Posterior vena cava (tissue), 2 donors: ENCODE measurements at places on chromosomes 11 and 22. TPM values are rescaled to one million over a fixed set of nuclear protein-coding genes. Genes with fewer than 3 reads are reported as not detected.
A peak's percentile ranks its signal among the peaks of the same experiment; 100 is the strongest.

- DNase-seq, result peak; percentile 96
Observed at GRCh38 chr22:45577746-45578523, 75.3 kb downstream of the FBLN1 start.

- DNase-seq, result no peak
Observed at GRCh38 chr11:86861810-86862209, 61.5 kb downstream of the PRSS23 start.

FAM111B gene
- total RNA-seq, result 1.0 TPM

DNA sequence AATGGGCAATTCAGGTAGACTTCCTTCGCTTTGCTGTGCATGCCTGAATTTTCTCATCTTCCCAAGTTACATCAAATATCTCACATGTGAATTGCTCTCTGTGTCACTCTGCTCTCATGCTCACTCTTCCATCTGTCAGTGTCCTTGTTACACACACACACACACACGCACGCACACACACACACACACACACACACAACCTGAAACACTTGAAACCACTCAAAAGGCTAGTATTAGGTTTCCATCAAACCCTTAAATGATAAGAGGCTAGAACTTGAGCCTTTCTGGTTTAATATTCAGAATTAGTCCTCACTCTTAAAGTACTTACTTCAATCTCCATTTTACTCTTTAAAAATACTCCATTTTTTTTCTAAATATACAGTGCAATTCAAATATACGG lies 282.4 kb downstream of the C11orf87 start:
- DNase-seq, result no peak

GRCh38 chr11:126716456-126717083 lies 284.0 kb downstream of the KIRREL3 start:
- DNase-seq, result peak; percentile 50

DNA sequence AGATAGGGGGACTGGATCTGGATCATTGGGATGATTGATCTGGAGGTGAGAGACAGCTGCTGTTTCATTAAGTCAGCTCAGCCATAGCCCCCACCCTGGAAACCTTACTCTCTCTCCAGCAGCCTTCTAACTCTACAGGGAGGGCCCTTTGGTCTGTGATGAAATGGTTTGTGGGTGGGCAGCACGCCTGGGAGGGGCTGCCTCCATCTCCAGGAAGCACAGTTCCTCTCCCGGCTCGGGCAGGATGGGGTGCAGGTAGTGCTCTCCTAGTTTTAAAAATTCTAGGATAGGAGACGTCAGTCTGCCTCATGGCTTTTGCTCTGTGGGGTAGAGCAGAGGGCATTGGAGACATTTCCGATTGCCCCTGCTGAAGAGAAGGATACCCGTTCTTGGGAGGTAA lies 89.7 kb downstream of the CEP164 start:
- peak; percentile 45 for DNase-seq

SCUBE1 gene
- 0.79 TPM for total RNA-seq

DNA sequence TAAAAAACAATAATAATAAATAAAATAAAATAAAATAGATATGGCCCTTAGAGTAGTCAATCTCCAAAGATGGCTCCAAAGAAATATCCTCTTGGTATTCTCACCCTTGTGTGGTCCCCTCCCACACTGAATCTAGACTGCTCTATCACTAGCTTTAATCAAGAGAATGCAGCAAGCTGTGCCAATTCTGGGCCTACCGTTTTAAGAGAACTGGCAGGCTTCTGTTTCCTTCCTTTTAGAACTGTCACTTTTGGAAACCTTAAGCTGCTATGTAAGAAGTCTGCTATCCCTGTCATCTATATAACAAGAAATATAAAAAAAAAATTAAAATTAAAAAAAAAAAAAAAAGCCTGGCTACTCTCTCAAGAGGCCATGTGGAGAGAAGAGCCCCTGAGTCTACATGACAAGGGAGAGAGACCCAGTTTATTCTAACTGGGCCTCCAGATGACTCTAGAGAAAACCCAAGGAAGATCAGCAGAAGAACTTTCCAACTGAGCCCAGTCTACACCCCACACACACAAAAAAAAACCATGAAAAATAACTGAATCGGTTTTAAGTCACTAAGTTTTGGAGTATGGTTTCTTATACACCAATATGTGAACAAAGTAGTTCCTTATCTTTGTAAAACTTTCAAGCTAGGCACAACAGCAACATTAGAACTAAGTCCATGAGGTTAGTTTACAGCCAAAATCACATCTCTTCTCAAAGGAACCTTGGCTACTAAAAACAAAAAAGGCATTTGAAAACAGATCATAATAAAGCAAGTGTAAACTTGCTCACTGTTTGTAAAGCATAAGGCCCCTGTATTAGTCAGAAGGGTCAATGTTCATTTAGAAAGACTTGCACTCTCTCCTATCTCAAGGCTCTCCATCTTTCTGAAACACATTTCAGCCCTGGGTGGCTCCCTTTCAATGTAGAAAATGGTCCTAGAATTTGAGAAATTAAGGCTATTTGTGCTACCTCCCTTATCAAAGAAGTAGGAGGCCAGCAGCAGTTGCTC lies 67.3 kb downstream of the AMBRA1 start:
- DNase-seq, result no peak

GRCh38 chr22:49381595-49382450 lies 445.9 kb downstream of the BRD1 start:
- no peak for DNase-seq

DNA sequence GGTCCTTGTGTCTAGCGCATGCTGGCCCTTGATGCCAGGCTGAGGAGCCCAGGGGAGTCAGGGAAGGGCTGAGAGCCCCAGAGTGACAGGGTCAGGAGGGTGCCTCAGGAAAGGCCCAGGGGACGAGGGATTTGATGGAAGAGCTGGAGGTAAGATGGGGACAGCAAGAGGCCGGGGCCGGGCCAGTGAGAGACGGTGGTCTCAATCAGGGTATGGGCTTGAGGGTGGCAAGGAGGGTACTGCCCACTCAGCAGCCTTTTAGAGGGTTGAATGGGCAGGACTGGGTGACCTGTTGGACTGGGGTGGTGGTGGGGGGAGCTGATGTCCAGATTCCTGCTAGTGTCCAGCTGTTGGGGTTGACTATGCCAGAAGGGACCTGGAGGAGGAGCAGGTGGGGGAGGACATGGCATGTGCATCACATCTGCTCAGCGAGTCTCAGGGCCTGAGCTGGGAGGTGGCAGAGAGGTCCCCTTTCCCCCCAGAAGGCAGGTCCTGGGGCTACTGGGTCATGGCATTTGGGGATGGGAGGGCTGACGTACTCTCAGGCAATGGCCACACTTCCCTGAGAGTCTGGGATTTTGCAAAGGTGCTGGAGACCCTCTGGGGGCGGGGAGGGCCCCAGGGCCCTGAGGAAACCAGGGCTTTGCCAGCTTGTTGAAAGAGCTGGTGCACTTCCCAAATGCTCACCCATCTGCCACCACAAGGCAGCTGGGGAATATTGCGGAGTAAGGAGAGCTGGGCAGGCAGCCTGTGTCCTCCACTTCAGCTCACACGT lies 18.4 kb downstream of the MYO7A start:
- DNase-seq, result no peak

- DNase-seq, result no peak
Observed at GRCh38 chr11:45366619-45367190, 80.6 kb upstream of the SYT13 start.

- DNase-seq, result no peak
Observed at GRCh38 chr11:128512474-128512996, 74.8 kb downstream of the ETS1 start.

ISX gene
- total RNA-seq, result not detected

DNA sequence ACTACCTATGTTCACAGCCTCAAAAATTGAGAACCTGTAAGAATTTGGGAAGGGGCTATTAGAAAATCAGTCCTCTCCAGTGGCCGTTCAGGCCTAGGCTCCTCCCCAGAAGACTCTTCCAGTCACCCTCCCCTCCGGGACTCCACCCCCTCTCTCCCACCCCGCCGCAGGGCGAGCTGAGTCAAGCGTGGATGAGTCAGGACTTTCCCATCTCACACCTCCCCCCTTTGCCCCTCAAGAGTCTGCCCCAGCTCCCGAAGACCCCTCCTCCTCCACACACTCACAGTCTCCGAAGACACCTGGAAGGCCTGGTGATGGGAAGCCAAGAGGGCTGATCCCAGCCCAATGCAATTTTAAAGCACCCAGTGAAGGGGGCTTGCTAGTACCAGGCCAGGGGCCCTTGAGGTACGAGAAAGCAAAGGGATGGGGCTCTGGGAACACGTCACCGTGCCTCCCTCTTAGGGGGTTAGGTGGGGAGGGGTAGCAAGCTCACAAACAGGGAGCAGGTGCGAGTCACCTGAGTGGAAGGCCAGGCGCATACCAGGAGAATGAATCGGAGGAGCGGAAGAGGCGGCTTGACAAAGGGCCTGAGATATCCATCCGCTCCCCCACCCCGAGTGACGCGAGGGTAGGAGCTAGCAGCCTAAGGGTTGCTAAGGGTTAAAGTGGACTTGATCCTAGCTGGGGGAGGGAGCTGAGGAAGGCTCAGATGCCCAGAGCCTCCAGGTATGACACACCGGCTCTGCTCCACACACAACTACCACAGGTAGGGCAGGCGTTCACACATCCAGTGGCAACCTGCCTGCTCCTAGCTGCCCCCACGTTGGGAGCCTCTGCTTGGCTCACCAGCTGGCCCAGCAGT lies 13.6 kb downstream of the BCL9L start:
- peak; percentile 96 for DNase-seq

GRCh38 chr11:119065369-119065768 lies 2.2 kb upstream of the VPS11 start:
- DNase-seq, result no peak

- DNase-seq, result no peak
Observed at GRCh38 chr11:17807034-17807433, 72.5 kb downstream of the KCNC1 start.

- no peak for DNase-seq
Observed at GRCh38 chr11:33552756-33553155, 147.9 kb downstream of the C11orf91 start.

ELF5 gene
- not detected for total RNA-seq

DCHS1 gene
- total RNA-seq, result 42.3 TPM

MRGPRX3 gene
- not detected for total RNA-seq

GRCh38 chr22:29204455-29205183 lies 1.1 kb upstream of the EMID1 start:
- no peak for DNase-seq

GRCh38 chr11:110295086-110295485 lies 1.3 kb downstream of the RDX start:
- DNase-seq, result no peak

CPT1A gene
- 127 TPM for total RNA-seq

GRCh38 chr11:116164843-116165242 lies 607.9 kb downstream of the BUD13 start:
- DNase-seq, result no peak

DNA sequence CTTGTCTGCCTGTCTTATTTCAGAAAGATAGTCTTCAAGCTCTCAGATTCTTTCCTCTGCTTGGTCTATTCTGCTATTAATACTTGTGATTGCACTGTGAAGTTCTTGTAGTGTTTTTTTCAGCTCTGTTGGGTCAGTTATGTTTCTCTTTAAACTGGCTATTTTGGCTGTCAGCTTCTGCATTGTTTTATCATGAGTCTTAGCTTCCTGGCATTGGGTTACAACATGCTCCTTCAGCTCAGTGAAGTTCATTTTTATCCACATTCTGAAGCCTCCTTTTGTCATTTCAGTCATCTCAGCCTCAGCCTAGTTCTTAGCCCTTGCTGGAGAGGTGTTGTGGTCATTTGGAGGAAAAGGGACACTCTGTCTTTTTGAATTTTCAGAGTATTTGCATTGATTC lies 15.5 kb upstream of the DEPDC7 start:
- DNase-seq, result no peak

TRIM49D1 gene
- not detected for total RNA-seq

DNA sequence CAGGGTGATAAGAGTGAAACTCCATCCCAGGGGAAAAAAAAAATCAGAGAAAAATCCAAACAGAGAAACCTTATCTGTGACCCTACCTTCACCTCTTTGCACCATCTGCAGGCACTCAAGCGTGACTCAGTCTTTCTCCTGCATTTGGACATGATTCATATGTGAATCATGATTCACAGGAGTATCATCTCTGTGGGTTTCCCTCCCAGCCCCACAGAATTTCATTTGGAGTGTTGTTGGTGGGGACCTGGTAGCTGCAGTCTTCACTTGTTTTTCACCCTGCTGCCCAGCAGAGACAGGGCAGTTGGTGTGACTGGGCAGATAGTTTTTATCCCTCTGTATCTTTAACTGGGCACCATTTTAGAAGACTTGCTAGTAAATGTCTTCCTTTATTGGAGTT lies 75.7 kb downstream of the DEPDC5 start:
- no peak for DNase-seq

ATL3 gene
- 264 TPM for total RNA-seq

DNA sequence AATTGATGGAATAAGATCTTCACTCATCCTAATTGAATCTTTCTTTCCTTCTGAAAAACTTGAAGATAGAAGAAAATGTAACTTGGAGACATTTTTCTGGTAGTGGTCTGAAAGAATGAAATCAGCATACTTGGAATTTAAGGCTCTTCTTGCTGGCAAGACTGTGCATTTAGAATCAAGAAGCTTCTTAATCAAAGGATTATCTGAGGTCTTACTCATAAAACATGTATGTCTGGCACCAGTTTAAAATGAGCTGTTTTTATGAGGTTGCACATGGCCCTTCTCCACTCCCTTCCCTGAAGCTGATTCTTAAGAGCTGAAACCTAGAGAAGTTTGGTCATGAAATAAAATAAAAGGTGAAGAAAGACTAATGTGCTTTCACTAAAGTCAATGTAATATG lies 77.3 kb downstream of the ARHGEF12 start:
- DNase-seq, result no peak

DNA sequence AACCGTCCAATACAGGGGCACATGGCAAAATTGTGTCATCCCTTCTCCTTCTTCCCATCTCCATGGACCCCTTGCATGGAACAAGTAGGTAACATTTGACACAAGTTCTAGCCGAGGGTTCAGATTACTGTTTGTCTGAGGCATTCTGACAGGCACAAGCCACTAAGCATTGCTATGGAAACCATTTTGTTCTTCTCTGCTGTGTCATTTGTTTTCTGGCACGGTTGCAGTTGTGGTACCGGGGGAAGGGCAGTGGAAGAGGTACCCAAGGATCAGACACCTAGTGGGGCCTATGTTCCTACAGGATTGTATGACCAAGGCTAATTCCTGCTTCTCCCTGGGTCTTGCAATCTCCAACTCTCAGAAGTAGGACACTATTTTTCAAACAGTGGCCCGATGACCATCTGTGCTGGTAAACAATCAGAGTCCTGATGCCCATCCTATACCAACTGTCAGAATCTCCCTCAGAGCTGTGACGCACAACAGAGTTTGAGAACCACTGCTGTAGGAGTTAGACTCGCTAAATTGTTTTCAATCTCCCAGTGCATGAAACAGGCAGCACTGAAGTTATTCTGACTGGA lies 69.3 kb downstream of the KCNC1 start:
- DNase-seq, result no peak

VSIG2 gene
- total RNA-seq, result 1.2 TPM
